ENCODE measurements at places on chromosomes 2 and 18. TPM values are rescaled to one million over a fixed set of nuclear protein-coding genes. Genes with fewer than 3 reads are reported as not detected.

Gene TTC39C
- 29.7 TPM for polyA plus RNA-seq

- no peak for DNase-seq
Measured at GRCh38 chr2:108315444-108315934, 26.8 kb downstream of the SULT1C2 start.

DNA sequence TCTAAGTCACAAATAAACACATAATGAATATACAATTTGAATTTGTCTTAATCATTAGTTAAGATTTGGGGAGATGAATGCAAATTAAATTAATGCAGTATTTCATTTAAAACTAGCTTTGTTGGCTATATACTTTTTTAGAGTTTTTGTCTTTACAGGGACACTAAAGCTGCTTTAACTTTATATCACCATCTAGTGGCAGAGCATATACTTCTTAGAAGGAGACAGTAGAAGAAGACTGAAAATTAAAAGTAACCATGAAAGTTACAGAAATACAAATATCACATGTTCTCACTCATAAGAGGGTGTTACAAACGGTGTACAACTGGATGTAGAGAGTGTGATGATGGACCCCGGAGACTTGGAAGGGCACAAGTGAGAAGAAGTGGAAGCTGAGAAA is 268.3 kb upstream of the NETO1 start:
- no peak for DNase-seq

GRCh38 chr18:22591222-22591621 is 173.5 kb upstream of the CTAGE1 start:
- no peak for DNase-seq

DNA sequence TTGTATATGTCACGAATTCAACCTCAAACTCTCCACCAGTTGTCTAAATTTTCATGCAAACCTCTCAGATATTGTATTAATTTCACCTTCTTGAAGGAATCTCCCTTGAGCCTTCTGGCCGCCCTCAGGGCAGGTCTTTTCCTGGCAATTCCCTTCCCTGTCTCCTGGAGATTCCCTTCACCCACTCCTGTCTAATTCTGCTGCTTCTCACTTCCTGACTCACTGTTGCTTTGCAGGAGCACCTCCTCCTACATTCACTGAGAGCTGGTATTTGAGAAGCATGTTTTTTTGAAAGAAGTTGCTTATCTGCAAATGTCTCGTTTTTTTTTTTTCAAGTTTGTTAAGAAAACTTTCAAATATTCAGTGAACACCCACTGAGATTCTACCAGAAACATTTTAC is 79.9 kb upstream of the OTOS start:
- no peak for DNase-seq

- DNase-seq: no peak
Measured at GRCh38 chr2:190512539-190513095, 21.9 kb downstream of the NEMP2 start.

DNA sequence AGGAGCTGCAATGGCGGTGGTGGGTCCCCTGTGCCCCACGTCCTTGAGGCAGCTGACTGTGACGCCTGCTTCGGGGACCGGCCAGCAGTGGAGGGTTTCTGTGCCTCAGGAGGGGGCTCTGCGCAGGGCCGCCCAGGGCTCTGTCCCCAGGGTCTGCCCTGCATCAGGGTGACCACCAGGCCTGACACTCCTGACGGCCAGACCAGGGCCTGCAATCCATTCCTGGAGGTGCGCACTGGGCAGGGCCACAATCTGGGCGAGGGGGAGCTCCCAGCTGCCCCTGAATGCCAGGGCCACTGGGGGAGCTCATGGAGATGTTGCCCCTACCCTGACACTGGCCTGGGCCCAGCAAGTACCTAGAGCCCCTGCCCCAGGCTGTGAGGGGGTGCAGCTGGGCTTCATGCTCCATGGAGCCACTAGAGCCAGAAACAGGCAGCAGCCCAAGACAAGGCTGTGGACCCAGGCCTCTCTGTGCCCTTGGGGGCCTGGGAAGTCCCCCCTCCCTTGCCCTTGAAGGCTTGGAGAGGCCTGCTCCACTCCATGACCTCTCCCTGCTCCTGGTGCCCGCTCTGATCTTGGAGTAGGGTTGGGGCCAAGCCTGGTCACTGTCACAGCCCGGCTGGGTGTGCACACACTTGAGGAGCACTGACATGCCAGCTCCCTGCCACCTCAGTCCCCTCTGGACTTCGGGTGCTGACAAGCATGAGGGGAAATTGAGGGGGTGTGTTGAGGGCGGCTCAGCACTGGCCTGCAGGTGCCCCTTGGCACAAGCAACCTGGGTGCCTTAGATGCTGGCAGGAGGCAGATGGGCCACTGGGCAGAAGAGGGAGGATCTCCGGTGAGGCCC is 55.9 kb downstream of the LDAH start:
- no peak for DNase-seq

- DNase-seq: no peak
Measured at GRCh38 chr18:21203542-21204241, 38.3 kb upstream of the GREB1L start.

Gene HOXD13
- polyA plus RNA-seq: not detected

DNA sequence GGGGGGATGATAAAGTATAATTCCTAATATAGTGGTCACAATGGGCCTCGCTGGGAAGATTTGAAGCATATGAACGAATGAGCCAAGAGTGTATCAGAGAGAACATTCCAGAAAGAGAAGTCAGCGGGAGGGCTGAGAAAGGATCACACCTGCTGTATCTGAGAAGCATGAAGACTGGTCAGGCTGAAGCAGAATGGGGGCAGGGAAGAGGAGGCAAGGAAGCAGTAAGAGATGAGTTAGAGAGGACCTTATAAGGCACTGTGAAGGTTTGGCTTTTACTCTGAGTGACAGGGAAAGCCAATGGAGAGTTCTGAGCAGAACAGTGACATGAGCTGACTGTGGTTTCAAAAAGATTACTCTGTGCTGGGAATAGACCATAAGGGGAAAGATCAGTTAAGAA is 73.5 kb downstream of the CHN1 start:
- DNase-seq: no peak

- DNase-seq: no peak
Measured at GRCh38 chr2:126858013-126858412, 40.7 kb upstream of the TEX51 start.

GRCh38 chr2:157866202-157866601 is 9.9 kb downstream of the ACVR1 start:
- DNase-seq: no peak

DNA sequence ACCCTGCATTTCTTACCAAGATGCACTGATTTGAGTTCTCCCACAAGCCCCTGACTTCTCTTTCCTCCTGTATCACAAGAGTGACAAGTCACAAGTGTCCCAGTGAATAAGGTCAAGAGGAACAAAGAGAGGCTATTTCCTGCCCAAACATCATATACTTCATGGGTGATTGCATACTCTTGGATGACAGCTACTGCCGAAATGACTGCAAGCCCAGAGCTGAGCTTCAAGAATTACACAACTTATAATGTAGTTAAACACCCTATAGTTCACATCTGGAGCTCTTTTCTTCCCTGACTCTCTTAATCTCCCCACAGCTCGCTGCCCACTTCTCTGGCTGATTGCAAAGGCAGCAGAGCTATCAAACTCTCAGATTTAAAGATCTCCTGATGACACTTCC is 289.7 kb upstream of the PARD3B start:
- no peak for DNase-seq

DNA sequence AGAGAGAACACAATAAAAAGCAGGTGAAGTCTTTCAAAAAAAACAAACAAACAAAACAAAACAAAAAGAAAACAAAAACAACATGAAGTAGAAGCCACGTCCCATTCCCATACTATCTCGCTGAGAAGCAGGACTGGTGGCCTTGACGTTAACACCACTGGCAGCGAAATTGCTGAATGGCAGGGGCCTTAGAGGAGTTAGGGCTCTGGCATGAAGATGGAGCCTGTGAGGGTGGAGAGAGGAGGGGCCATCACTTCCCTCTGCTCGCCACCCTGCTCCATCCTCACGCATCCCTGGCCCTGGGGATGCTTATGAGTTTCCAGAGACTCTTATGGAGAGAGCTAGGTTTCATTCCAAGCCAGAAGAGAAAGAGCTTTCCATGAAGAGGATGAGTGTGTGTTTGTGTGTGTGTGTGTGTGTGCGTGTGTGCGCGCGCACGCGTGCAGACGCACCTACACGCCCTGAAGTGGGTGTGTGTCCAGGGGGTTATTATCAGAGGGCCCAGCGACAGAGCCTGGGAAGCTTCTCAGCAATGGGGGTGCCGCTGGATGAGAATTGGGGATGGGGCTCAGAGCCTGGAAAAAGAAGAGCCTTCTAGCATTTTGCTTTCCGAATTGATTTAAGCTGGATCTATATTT is 20.4 kb upstream of the IMPA2 start:
- DNase-seq: no peak

Gene CFAP221
- not detected for polyA plus RNA-seq

- no peak for DNase-seq
Measured at GRCh38 chr2:178320011-178320585, 125.8 kb downstream of the OSBPL6 start.

GRCh38 chr2:105166688-105167087 is 74.9 kb upstream of the GPR45 start:
- DNase-seq: no peak

GRCh38 chr2:64119369-64119768 is 24.9 kb downstream of the PELI1 start:
- no peak for DNase-seq

GRCh38 chr2:213016984-213017351 is 134.4 kb downstream of the IKZF2 start:
- no peak for DNase-seq

DNA sequence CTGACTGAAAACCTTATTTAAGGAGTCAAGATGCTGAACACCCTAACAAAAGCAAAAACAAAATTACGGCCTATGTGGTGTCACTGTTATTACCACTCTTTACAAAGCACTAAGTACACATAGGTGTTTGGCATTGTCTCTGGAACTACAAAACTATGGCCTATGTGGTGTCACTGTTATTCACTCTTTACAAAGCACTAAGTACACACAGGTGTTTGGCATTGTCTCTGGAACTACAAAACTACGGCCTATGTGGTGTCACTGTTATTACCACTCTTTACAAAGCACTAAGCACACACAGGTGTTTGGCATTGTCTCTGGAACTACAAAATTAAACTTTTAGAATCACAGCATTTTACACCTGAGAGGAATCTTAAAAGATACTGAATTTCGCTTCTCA is 47.4 kb downstream of the SLC35F5 start:
- DNase-seq: no peak

Gene DPP10
- polyA plus RNA-seq: not detected

- DNase-seq: no peak
Measured at GRCh38 chr18:48719388-48719787, 180.6 kb downstream of the CTIF start.

GRCh38 chr2:53562407-53562806 is 205.2 kb upstream of the CHAC2 start:
- DNase-seq: no peak

DNA sequence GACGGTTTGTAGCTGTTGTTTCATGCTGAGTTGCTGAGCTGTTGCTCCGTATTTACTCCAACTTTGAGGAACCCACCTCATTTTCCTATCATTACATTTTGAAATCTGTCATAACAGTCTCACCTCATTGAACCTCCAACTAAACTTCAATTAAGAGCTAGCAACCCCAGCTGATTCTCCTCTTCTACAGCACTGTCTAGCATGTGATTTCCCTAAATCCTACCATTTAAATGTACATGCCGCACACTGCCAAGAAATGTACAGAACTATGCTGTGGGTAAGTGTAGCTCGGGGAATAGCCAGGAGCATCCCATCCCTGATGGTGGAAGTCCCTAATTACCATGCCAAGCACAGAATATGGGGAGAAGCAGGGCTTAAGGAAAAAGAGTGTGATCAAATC is 299.9 kb downstream of the AFF3 start:
- no peak for DNase-seq

- no peak for DNase-seq
Measured at GRCh38 chr2:126908721-126909177, 10.1 kb downstream of the TEX51 start.

- DNase-seq: no peak
Measured at GRCh38 chr2:85843543-85843942, 45.2 kb downstream of the ST3GAL5 start.

Gene TLX2
- polyA plus RNA-seq: 3.8 TPM

DNA sequence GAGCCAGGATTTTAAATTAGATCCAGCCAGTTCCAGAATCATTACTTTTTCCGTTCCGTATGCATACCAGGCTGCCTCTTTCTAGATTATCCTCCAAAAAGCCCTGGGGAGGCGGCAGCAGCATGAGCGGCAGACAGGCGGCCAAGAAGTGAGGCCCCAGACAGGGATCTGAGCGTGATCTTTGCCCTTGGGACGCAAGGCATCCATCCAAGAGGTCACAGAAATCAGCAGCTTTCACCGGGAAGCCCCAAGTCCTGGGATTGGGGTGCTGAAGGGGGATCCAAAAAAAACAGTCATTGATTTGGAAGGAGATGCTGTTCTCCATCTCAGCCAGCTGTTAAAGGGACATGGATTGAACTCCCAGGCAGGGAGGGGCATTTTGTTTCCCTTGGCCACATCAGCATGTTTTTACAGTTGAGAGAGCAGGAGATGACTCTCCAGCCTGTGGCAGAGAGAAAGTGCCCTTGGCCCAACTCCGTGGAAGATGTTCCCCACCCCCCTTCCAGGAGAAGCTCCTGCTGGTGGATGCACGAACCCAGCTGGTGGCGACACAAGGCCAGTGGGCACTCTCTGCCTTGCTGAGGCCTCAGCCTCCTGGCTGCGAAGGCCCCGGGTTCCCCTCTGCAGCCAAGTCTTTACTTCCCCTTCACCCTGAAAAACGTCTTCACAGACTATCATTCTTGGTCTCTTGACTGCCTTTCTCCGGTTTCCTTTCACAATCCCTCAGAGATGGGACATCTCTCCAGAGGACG is 265.6 kb downstream of the ANAPC1 start:
- DNase-seq: no peak

DNA sequence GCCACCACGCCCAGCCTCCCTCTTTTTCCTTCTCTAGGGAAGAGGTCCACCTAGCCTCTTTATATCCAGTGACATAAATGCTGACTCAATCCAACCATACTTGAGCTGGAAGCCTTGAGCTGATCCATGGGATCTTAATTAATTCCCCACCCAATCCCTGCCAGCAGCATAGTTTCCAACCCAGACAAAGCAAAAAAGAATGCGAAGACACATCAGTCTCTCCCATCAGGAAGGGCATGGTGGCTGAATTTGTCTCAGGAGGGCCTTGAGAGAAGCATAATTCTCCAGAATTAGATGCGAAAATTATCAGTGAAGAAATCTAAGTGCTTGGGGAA is 22.5 kb downstream of the CASP10 start:
- DNase-seq: no peak

Gene ZNF804A
- polyA plus RNA-seq: 1.0 TPM

DNA sequence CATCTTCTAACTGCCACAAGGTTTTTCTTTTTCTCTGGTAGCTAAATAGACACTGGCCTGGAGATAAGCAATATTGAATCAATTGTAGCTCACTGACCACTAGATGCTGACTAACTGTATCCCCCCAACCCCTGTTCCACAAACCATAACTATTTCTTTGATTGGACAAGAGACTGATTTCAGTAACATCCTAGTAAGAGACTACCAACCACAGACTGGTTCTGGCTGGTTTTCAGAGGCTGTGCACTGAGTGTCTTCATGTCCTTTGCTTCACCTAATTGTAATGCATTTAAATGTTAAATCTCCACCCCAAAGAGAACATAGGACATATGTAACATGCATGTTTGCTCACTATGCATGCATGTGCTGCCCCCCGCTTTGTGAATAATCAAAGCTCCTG is 3.2 kb upstream of the AAK1 start:
- DNase-seq: no peak

Data from GM12878 (cell line).